ENCODE measurements at places on chromosomes 12 and 14.
A peak's percentile ranks its signal among the peaks of the same experiment; 100 is the strongest.

DNA sequence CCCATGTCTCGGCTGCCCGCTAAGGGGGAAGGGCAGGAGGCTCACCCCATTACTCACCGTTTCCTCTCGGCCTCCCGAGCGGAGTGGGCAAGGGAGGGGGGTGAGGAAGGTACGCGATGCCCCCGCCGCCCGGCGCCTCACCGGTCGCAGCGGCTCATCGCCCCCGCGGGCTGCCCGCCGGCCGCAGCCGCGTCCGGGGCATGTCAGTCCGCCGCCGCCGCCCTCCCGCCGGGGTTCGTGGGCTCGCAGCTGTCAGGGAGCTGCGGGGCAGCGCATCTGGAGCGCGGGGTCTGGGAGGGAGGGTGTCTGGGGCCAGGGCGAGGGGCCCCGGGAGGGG, 461 bp downstream of the SLC8A3 start:
- no peak for DNase-seq

DNA sequence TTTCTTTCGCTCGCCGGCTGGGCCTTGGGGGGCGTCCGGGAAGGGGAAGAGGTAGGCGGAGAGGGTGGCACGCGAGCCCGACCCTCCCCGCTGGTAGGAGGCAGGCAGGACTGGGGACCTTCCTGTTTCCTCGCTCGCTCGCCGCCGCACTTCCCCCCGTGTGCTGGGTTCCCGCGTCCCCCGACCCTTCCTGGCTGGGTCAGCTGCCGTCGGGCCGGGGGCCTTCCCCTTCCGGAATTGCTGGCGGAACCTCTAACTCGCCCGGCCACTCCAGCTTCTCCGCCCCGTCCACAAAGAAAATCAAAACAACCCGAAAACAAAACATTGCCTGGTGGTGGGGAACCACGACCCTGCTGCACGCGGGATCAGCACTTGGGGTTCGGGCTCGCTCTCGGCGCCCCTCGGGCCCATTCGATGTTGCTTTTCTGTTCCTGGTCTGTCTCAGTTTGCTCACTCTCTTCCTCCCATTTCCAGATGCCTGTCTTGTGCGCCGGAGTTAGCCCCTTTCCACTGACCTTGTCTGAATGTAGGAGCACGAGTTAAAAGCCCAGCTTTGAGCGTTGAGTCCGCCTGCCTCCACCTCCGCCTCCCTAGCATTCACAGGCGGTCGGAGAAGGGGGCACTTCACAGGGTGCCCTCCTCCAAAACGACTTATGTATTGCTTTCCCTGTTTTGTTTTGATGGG, 581 bp downstream of the PAPOLA start:
- no peak for DNase-seq

DNA sequence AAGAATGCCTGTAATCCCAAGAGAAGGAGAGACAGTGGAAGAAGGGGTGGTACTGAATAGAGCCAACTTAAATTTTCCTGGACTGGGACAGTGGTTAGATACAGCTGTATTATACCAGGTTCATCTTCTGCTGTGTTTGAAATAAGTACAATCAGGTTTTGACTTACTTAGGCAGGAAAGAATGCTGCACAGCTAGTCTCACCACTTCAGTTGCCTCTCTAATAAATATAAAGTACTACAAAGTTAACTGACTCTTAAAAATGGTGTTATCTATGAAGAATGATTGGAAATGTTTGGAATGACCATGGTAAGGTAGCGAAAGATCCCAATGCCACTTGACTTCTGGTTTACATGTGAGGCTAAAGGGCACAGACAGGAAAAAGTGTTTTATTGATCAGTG, 652.1 kb downstream of the NOVA1 start:
- DNase-seq: no peak

DNA sequence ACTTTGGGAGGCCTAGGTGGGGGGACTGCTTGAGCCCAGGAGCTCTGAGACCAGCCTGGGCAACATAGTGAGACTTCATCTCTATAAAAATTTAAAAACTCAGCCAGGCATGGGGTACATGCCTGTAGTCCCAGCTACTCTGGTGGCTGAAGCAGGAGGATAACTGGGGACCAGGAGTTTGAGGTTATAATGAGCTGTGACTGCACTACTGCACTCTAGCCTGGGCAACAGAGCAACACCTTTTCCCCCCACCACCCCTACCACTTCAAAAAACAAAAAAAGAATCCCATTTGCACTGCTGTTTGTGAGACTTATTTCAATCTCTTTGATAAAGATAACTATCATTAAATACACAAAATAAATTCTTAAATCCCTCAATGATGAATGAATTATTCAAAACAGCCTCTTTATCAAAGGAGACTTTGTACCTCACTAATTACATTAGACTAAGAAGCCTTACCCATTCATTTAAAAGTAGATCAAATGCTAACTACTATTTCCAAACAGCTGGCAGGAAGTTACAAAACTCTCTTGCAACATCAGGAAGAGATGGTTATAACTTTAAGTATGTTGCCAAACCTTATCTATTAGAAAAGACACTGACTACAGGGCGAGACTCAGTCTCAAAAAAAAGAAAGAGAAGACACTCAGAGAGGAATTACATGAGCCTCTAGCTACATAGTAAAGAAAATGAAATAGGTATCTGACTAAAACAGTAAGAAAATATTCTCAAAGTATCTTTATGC, 14.7 kb downstream of the BLTP3B start:
- no peak for DNase-seq

DNA sequence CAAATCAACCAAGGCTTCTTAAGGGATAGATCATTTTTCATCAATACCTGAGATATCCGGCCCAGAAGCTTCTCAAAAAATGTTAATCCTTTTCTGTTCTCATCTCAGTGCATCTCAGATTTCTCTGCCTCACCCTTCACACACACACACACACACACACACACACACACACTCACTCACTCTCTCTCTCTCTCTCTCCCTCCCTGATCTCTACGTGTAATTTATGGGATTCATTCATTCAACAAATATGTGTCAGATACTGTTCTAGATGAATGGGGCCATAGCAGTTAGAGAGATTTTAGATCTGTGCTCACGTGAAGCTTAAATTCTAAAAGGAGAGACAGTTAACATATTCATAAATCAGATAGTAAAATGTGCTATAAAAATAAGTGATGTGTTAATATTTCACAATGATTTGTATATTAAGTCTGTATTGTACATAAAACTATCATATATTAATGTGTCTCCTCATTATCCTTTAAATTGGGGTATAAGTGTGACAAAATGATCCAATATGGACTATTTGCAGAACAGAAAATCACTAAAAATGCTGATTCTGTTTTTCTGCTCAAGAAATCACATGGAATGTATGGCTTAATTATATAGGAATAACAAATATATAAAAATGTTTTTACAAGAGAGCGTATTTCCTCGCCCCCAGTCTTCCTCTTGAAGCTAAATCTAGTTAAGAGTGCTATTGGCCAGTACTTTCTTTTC, 7.3 kb upstream of the FRMD6 start:
- no peak for DNase-seq

GRCh38 chr12:57842342-57843294, 3.9 kb downstream of the CTDSP2 start:
- peak; percentile 8 for DNase-seq

DNA sequence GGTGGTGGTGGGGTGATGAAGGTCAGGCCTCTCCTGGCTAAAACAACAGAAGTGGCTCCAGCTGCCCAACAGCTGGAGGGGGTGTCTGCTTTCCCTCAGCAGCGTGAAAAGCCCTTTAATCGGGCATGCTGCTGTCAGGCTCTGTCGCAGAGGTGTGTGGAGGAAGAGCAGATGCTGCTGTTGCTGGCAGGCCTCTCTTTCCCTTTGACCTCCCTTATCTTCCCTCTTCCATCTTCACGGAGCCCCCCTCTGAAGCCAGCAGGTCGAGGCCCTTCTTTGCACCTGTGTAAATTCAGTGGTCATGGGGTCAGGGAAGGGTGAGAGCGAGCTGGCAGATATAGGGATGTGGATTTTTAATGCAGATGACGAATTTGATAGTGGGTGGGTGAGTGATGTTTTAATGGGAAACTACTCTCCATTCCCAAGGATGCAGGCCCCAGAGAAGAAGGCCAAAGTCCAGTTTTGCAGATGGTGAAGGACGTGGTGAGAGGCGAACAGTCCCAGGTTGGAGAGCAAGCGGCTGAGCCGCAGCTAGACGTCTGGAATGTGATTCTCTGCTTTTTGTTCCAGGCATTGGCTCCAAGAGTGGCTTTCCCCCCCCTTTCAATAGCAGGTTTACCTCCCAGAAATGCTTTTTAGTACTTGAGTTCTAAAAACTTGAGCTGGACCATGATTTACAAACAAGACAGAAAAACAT, 64.0 kb downstream of the SMOC1 start:
- DNase-seq: no peak

DNA sequence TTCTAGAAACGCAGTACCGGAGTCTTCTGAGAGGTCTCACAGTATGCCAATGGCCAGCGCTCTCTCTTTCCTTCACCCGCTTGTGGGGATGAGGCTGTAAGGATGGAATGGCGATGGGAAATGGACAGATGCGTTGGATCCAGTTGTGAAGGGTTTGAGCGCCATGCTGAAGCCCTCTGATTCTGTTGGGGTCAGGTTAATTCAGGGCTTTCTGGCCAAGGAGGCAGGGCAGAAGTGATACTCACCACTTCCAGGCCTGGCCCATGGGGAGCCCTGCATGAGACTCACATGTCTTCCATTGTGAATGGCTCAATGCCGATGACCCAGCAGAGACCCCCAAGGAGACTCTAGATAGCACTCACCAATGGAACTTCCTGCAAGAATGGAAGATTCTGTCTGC, 114.3 kb downstream of the BCL11B start:
- no peak for DNase-seq

GRCh38 chr12:107528731-107529365, 156.8 kb upstream of the PWP1 start:
- no peak for DNase-seq

- DNase-seq: no peak
Observed at GRCh38 chr12:117049295-117049694, 49.9 kb downstream of the TESC start.

GRCh38 chr14:69055999-69056788, 77.1 kb upstream of the ACTN1 start:
- DNase-seq: no peak

DNA sequence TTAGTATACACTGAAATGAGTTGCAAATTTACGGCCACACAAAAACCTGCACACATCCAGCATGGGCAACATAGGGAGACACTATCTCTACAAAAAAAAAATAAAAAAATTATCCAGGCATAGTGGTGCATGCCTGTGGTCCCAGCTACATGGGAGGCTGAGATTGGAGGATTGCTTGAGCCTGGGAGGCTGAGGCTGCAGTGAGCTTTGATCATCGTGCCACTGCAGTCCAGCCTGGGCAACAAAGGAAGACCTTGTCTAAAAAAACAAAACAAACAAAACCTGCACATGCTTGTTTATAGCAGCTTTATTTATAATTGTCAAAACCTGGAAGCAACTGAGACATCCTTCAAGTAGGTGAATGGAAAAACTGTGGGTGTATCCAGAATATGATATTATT, 4.9 kb upstream of the TOMM20L start:
- DNase-seq: no peak

- DNase-seq: no peak
Observed at GRCh38 chr14:89391123-89391522, 25.9 kb downstream of the FOXN3 start.

GRCh38 chr14:59356767-59357166, 108.4 kb downstream of the GPR135 start:
- DNase-seq: no peak

DNA sequence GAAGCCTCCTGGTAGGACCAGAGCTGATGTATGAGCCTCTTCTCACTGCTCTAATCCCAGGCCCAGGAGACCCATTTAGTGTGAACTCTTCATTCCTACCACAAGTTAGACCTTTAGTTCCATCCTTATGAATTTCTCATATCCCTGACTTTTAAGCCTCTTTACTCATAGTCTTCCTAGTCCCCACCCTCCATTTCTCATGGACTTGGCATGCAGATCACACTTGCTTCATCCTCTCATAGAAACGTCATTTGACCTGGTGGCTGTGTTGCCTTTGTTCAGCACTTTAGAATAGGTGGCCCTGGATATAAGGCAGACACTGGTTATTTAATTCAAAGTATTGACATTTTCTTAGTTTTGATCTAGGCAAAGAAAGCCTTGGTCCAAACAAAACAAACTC, 99.5 kb downstream of the SLC16A7 start:
- no peak for DNase-seq

DNA sequence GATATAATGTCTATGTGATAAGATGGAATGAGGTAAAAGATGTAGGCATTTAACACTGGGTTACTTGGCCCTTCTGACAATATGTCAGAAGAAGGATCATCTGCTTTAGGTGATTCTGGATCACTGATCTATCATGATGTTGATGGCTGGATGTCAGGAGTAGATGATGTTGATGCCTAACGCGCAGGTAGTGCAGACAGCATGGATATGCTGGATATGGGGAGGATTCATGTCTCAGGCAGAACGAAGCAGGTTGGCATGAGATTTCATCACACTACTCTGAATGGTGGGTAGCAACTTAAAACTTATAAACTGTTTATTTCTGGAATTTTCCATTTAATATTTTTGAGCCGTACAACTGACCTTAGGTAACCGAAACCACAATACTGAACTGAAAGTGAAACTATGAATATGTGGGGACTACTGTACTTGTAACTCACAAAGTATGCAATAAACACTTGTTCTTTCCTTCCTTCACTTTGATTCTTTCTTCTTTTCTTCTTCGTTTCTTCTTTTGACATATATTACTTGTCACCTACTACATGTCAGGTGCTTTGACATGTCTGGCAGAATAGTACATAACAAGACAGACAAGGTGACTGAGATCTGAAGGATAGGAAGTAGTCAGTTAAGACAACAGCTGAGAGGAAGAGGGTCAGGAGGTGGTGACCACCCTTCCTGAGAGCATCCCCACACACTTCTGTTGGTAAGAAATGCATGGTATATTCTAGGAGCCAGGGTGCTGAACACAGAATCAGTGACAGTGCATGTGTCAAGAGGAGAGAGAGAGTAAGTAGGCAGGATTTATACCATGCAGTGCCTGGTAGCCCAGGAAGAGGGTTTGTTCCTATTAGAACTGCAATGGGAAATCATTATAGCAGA, 238.8 kb downstream of the PPFIA2 start:
- no peak for DNase-seq

- DNase-seq: no peak
Observed at GRCh38 chr12:41466802-41467201, 278.7 kb downstream of the PDZRN4 start.

DNA sequence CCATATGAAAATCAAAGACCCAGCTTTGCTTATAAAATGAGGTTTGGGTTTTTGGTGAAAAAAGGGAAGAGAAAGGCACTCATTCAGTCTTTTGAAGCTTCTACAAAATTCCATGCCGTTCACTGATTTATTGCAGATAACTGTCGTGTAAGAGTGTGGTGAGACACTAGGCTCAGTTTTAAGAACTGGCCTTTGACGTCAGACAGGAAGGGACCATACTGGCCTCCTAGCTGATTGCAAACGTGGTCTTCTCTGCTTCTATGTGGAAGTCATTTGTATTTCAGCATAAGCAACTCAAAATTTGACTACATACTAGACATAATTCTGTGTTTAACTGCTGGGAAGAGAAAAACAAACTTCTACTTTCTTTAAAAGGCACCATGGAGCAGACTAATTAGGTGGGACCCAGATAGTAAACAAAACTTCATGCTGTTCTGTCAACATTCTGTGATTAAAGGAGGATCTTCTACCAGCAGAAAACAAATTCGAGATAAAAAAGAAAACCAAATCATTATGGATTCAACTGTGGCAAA, 168.7 kb downstream of the TTC7B start:
- no peak for DNase-seq
